ENCODE measurements at places on chromosomes 2 and 18.
A peak's percentile ranks its signal among the peaks of the same experiment; 100 is the strongest.

- no peak for DNase-seq
Measured at GRCh38 chr2:5392658-5393057, 299.5 kb upstream of the SOX11 start.

- DNase-seq = no peak
Measured at GRCh38 chr2:31296641-31297287, 62.8 kb downstream of the EHD3 start.

DNA sequence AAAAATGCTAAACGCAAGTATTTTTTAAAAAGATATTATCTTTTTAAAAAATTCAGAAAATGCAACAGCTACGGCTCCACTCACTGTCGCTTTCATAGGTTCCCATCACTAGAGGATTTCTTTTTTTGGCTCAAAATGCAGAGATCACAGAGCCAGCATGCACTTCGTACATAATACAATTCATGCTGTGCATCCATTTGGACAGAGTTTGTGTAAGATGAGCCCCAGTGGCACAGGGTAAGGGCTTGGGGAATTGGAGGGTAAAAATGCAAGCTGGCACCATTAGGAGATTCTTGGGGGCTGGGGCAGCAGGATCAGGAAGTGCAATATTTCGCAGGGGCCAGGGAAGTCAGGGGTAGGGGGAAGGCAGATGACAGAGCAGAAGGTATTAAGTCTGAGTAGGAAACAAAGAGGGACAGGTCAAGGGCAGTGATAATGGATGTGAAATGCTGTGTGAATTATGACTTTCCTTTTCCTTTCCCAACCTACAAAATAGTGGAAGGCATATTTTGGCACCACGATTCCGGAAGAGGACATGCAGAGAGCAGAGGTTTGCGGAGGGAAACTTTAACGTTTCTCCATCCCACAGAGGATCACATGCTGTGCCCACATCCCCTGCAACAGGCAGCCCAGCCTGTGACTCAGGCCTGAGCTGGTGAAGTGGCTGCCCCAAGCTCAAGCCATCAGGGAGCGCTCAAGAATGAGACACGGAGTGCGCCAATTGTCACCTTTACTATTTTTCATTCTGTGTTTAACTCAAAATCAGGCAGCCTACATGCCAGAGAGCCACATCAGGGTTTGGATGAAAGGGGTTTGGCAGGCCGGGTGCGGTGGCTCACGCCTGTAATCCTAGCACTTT lies 4.7 kb downstream of the CAPG start:
- peak; percentile 54 for DNase-seq

- no peak for DNase-seq
Measured at GRCh38 chr18:55501982-55502710, 85.8 kb downstream of the TCF4 start.

DNA sequence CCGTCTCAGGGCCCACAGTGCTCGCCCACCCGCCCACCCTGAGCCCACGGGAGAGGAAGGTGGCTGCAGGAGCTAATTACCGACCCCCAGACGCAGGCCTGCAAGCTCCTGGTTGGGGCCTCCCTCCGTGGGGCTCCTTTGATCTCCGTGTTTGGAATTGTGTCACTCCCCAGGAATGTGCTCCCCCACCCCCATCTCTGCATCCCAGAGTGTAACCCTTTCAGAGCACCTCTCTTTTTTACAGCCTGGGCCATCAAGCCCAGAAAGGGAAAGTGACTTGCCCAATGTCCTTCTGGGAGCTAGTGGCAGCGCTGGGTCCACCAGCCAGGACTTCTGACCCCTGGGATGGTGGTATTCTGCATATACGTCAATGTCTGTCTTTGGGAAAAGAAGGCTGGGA lies 335.1 kb downstream of the CYRIA start:
- no peak for DNase-seq

DNA sequence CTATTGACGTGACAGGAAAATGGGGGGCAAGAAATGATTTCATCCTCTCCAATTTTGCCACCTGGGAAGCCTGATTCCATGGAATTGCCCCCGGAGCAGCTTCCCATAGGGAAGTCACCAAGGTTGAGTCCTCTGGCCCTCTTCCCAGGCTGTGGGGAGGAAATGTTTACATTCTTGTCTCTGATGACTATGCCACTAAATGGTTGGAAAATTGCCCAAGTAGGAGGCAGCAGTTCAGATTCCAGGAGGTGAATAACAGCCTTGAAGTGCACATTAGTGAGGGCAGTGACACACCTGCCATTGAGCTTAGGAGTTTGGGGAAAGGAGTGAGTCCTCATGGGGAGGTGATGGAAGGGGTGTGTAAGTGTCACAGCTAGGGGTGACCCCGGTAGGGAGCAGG lies 449.2 kb upstream of the DCC start:
- DNase-seq = no peak

- DNase-seq = no peak
Measured at GRCh38 chr2:178908810-178909209, 101.6 kb upstream of the TTN start.

All from GM10248 (cell line).